ENCODE measurements at places on chromosomes 13 and 19.

DNA sequence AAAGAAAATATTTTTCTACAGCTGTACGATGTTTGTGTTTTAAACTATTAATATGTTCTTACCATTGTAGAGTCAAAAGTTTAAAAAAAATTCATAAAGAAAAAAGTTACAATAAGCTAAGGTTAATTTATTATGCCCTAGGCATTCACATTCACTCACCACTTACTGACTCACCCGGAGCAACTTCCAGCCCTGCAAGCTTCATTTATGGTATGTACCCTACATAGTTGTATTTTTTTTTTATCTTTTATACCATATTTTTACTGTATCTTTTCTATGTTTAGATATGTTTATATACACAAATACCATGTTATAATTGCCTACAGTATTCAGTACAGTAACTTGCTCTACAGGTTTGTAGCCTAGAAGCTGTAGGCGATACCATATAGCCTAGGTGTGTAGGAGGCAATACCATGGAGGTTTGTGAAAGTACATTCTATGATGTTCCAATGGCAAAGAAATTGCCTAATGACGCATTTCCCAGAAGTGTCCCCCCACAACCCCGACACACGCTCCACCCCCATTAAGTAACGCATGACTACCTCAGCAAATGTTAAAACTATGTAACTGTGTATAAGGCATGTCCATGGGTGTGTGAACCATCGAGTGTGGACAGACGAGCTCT lies 60.4 kb downstream of the SLITRK6 start:
- DNase-seq = no peak

GRCh38 chr19:10450191-10450852 lies 30.0 kb downstream of the PDE4A start:
- DNase-seq = no peak

- DNase-seq = no peak
Observed at GRCh38 chr13:71576571-71576970, 290.4 kb downstream of the DACH1 start.

DNA sequence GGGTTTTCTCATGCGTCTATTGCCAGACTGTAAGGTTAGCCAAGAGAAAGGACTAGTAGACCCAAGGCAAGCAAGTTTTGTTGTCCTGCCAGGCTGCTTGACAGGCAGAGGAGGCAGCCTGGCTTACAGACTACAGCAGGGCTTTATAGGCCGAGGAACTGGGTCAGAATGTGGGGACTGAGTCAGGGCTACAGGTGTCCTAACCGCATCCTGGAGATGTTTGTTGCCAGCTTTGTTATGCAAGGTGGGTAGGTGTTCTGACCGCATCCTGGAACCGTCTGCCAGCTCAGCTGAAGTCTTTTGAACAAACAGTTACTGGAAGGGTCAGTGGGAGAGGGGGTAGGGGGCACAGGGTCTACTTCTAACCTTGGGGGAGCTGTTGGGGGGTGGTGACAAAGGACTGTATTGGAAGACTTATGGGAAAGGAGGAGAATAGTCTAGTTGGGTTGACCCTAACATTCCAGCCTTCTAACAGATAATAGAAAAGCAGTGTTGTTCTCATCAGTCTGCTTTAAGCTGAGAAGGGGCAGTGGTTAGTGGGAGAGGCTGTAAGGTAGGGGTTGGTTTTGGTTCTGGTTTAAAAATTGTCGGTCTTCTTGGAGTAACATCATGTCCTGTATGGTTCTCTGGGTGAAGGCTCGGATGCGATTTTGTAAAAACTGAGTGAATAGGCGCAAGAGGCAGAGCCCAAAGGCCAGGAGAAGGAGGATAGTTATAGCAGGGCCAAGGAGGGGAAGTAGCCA lies 913.8 kb upstream of the SLITRK5 start:
- DNase-seq = no peak

DNA sequence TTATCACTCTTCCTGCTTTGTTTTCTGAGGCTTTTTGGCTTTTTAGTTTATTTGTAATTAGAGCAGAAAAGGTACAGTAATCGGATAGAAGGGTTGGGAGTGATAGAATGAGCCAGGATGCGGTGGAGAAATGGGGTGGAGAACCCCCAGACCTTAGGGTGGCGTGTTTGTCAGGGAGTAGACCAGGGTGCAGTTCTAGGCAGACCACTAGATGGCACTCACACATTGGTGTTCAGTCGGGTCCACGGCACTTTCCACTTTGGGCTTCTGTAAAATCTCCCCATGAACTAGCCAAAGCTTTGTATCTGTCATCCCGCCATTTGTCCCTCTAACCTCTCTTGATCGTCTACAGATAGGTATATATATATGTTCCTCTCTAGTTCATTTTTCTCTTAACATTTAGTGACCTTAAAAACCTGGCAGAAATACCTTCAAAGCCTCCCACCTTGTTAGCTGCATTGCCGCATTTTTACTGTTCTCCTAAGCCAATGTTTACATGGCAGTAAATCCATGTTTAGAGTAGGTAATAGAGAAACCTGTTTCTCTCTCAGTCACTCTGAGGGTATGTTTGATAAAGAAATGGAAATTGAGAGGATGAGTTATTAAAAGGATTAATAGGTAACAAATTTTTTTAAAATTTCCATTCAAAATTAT lies 154.9 kb downstream of the TM9SF2 start:
- DNase-seq = peak; percentile 85

DNA sequence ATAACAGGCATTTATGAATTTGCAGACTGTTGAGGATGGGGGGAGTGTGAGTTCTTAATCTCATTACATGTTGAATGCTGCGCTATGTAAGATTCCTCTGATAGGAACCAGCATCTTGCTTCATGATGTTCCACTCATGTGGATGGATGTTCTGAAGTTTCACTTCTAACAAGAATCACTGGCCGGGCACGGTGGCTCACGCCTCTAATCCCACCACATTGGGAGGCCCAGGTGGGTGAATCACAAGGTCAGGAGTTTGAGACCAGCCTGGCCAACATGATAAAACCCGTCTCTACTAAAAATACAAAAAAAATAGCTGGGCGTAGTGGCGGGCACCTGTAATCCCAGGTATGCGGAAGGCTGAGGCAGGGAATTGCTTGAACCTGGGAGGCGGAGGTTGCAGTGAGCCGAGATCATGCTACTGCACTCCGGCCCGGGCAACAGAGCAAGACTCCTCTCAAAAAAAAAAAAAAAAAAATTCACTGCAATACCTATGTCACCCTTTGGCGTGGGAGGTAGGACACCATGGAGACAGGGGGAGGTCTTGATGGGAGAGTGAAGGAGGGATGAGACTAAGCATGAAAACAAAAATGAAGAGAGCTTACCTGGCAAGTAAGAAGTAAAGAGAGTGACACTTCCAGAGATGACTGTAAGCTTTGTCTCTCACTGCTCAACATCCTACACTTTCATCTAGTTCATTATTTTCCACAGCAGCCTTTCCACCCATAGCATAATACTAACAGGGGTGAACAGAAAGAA lies 133.0 kb downstream of the DCT start:
- DNase-seq = no peak

- DNase-seq = peak; percentile 18
Observed at GRCh38 chr13:26377038-26377437, 123.1 kb downstream of the CDK8 start.

- no peak for DNase-seq
Observed at GRCh38 chr19:45972947-45973540, 621 bp downstream of the NOVA2 start.

DNA sequence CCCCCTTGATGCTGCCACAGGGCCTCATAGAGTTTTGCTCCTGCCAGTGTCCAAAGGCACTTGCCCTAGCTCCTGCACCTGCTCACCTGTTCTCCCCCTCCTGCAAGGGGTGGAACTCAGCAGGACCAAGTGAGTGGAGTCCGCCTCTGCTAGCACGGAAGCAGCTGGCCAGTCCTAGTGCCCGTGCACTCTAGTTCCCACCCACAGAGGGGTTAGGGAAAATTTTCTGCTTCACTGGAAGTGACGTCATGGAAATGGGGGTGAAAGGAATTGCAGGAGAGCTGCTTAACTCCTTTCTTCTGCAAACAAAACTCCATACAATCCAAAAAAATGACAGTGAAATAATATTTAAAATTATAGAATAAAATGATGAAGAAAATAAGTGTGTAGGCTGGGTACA lies 609.7 kb upstream of the SLITRK1 start:
- no peak for DNase-seq

- DNase-seq = no peak
Observed at GRCh38 chr19:13284929-13285928, 135.0 kb downstream of the IER2 start.
